ENCODE measurements at places on chromosomes 5 and 9.
A peak's percentile ranks its signal among the peaks of the same experiment; 100 is the strongest.

- DNase-seq, result no peak
Measured at GRCh38 chr9:75823151-75823550, 67.3 kb upstream of the PCSK5 start.

DNA sequence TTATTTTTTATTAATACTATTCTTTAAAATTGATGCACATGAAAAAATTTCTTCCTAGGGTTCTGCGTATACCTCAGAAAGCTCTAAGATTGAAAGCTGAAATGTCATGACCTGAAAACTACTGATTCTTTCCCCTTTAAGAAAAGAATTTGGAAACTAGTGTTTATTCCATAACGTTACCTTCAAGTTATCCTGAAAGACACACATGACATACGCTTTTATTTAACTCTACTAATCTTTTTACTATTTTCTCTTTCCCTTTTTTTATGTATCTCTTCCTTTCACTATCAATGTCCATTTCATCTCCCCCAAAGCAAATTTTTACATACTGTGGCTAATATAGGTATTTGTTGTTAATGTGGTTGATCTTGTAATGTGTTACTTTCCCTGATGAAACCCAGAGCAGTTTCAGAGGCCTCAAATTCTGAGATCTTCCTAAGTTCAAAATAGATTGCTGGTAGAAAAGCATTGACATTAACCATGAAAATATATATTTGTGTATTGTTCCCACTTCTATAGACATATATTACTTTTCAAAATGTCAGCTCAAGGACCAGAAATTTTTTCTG, 7.4 kb downstream of the NIPBL start:
- DNase-seq, result no peak

DNA sequence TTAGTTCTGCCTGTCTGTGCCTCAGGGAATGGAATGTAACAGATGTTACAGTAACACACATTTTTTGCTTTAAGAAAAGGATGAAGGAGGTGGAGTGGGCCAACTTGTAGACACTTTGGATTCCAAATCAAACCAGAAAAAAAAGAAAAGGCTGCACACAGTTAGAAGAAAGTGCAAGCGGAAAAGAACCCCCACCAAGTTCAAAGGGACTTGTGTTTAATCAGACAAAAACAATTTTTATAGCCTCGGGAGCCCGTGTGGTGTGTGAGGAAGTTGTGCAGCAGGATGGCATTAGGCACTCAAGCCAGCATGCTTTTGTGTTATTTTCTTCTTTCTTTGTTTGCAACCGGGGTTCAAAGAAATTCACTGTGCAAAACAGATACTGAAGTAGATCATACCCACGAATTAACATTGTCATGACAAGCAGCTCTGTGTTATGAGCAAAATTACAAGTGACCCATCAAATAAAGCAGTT, 189.5 kb downstream of the SEMA5A start:
- DNase-seq, result no peak

DNA sequence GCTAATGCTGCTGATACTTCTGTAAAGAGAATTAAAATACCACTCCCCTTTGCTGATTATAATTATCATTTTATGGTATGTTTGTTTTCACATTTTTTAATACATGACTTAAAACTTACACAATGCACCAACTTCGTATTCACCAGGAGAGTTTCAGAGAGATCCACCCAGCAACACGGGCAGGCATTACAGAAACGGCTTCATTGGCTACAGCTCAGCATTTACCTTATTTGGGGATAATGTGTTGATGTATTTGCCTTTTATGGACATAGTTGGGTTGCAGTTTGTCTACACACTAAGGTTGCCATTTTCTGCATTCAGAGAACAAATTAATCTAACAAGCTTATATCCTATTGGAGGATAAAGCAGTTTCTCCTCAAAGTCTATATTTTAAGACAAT, 423.6 kb downstream of the PRDM9 start:
- DNase-seq, result no peak

DNA sequence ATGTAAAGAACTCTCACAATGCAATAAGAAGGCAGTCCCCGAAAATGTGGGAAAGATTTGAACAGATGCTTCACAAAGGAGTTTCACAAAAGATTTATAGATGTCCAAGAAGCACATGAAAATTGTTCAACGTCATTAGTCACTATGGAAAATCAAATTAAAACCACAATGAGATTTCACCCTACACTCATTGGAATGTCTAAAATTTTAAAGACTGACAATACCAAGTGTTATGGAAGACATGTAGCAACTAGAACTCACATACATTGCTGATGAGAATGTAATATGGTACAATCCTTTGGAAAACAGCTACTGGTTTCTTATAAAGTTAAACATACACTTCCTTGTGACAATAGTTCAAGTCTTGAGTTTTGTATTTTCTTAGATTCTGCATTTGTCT, 11.0 kb upstream of the RECK start:
- DNase-seq, result no peak

- DNase-seq, result peak; percentile 70
Measured at GRCh38 chr9:10612641-10613398, at the start of gene PTPRD. Gene PTPRD, minus strand, starts transcription at chr9:10613002.

DNA sequence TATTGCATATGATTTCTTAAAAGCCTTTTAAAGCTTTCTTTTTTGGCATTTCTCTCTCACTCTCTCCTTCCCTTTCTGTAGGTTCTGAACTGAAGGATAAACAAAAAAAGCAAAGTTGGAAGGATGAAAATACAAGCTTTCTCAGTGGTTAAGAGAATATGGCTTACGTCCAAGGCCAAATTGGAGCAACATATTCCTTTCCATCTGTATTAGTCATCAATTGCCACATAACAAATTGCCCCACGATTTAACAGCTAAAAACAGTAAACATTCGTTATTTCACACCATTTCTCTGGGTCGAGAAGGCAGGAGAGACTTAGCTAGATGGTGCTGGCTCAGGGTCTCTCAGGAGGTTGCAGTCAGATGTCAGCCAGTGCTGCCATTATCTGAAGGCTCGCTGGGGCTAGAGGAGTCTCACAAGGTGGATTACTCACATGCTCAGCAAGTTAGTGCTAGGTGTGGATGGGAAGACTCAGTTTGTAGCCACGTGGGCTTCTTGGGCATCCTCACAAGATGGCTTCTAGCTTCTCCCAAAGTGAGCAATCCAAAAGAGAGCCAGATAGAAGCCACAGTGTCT, 2.0 kb upstream of the ROR2 start:
- no peak for DNase-seq

DNA sequence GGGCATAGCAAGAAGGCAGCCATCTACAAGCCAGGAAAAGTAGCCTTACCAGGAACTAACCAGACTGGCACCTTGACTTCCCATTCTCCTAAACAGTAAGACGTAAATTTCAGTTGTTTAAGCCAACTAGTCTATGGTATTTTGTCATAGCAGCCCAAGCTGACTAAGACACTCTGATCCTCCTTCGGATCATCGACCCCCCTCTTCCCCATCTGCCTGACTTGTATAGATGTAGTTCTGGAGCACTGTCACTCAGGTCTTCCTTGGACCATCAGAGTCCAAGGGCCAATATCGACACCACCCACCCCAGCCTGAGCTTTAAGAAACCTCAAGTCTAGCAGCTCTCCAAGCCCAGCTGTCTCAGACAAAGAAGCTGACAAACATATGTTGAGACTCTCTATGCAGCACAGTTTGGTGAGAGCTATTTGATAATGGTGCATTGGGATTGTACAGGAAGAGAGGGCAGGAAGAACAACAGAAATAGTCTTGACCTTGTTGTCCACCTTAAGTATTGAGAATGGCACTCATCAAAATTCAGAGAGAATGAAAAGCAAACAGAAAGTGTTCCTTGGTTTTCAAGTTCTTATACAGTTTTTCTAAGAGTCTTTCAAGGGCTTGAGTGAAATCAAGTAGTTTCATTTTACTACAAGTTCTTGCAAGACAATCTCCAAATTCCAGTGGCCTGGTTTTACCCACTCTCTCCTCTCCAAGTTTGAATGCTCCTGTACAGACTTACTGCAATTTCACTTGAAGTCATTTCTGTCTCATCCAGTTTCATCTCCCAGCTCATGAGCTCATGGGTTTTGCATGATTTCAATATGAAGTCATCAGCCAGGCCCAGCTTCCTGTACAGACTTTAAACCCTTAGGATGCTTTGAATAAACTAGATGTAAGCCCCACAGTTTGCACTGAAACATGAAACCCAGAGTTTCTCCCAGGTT, 122.3 kb upstream of the RAI14 start:
- no peak for DNase-seq

DNA sequence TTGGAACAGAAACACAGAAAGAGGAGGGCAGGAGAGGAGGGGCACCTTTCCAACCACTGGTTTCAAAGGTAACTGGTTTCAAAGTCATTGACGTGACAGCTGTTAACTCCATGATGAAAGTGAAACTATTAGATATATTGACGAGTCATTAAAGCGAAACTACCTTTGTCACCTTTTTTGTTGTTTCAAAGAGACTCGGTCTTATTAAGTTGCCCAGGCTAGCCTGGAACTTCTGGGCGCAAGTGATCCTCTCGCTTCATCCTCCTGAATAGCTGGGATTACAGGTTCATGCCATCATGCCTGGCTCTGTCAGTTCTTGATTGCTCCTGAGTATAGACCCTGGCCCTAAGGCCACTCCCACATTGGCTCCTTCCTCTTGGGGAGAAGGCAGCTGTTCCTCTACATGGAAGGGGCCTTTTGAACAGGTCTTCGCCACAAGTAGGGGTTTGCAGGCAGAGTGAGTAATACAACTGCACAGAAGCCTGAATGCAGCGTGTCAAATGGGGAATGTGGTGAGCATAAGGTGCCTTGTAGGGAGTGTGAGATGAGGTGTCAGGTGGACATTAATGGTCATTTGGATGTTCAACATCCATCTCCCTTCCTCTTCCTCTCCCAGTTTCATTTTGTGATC, 3.4 kb upstream of the F12 start:
- no peak for DNase-seq

- no peak for DNase-seq
Measured at GRCh38 chr5:130985776-130986175, 179.3 kb downstream of the HINT1 start.

DNA sequence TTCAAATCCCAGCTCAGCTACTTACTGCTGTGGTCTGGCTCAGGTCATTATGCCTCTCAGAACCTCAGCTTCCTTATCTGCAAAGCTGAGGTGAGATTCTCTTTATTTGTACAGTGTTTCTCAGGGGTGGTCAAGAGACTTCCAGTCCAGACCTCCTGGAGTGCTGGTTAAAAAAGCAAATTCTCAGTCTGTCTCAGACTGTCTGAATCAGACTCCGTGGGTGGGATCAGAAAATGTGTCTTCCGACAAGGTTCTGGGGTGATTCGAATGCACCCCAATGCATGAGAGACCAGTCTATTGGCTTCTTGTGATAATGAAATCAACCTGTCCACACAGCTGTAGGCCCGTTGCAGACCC, 137.7 kb upstream of the SMIM23 start:
- DNase-seq, result no peak

DNA sequence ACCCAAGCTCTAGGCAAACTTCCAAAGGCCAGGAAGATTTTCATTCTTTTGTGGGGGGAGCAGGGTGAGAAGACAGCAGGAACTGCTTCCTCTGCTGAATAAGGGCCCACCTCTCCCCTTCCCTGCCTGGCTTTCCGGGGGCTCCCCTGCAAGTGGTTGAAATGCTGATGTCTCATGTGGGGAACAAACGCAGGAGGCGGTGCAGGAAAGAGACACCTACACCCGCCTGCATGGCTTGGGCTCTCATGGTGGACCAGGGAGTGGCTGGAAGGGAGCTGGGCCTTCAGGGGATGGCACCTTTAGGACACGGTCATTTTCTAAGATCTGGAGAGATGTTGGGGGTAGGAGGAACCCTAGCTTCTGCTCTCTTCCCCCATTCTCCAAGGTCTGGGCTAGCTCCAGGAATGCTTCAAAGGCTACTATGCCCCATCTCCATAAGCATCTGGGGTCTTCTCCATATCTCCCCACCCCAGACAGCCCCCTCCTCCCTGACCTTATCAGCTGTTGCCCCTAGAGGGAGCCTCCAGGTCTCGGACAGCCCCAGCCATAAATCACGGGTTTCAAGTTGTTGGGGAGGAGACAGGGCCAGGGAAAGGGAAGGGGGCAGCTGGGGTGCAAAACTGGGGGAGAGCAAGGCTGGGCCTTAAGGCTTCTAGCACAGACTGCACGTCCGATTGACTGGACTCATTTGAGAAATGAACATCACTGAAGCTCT, 76.6 kb downstream of the PSD2 start:
- DNase-seq, result no peak

DNA sequence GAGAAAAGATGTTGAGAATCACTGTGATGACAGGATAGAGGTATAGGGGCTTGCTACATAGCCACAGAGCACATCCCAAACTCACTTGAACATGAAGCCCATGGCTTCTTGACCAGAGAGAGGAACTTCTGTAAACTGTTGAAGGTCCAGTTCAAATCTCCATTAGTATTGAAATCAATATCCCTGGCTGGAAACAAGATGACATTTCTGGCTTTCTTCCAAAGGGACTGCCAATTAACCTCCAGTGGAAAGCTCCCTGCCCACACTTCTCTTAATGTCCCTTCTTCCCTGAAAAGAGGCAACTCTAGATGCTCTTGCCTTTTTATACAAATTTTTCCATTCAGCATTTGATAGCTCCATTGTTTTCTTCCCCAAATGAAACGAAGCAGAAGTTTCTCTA, 612.1 kb downstream of the EBF1 start:
- DNase-seq, result no peak

GRCh38 chr9:79581388-79581787, 9.6 kb downstream of the TLE4 start:
- no peak for DNase-seq

GRCh38 chr9:87702921-87703320, 23.0 kb upstream of the CTSL start:
- no peak for DNase-seq

GRCh38 chr9:82996941-82997340, 66.0 kb downstream of the RASEF start:
- no peak for DNase-seq

DNA sequence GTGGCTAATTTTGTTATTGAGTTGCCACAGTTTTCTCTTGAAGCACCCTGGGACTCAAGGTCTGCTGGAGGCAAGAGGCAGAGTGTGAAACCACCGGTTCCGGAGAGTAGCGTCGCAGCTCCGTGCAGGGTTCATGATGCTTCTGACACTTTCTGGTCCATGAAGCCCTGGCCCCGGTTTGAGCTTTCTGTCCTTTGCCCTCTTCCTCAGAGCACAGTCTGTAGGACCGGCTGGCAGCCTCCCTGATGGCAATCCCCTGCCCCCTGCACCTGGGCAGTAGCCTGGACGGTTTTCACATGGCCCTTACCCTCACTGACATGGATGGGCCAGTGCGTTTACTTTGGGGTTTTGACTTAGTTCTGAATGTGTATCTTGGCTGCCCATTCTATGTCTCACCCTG, 111.9 kb downstream of the PJA2 start:
- no peak for DNase-seq

DNA sequence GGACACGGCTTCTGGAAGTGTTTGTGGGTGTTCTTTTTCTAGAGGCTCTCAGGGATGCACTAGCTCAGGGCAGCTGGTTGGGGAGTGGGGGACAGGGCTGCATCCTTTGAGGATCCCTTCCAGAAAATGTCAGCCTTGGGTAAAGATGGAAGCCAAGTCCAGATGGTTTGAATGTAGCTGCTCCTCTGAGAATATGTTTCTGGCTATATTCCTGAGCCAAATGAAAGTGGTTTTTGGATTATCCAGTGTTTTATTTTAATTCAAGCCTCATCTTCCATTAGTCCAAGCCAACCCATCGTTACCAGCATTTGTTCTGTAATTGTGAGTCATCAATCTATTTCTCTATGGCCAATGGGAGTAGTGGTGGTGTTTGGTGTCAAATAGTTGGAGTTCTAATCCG, 70.4 kb downstream of the SPRY4 start:
- DNase-seq, result no peak

GRCh38 chr5:96919754-96920197, 16.1 kb upstream of the LNPEP start:
- DNase-seq, result no peak
